ENCODE measurements at places on chromosomes 2 and 18. TPM values are rescaled to one million over a fixed set of nuclear protein-coding genes. Genes with fewer than 3 reads are reported as not detected.

ADCYAP1 gene
- not detected for polyA plus RNA-seq

SKOR2 gene
- not detected for polyA plus RNA-seq

PSTPIP2 gene
- polyA plus RNA-seq = 4.9 TPM

AP1S3 gene
- 0.69 TPM for polyA plus RNA-seq

TMEM182 gene
- 0.69 TPM for polyA plus RNA-seq

MLPH gene
- not detected for polyA plus RNA-seq

MBOAT2 gene
- polyA plus RNA-seq = 10.9 TPM

ADD2 gene
- polyA plus RNA-seq = 0.17 TPM

ATP5MC3 gene
- 412 TPM for polyA plus RNA-seq

ANKRD23 gene
- polyA plus RNA-seq = 1.7 TPM

KANSL1L gene
- 2.7 TPM for polyA plus RNA-seq

TSN gene
- 33.2 TPM for polyA plus RNA-seq

PDCD1 gene
- not detected for polyA plus RNA-seq

TEX44 gene
- not detected for polyA plus RNA-seq

FIGN gene
- 1.8 TPM for polyA plus RNA-seq

CACNB4 gene
- 0.23 TPM for polyA plus RNA-seq

RUFY4 gene
- polyA plus RNA-seq = not detected

SMYD1 gene
- polyA plus RNA-seq = not detected

GPR45 gene
- polyA plus RNA-seq = not detected

HEATR5B gene
- 16.1 TPM for polyA plus RNA-seq

FHOD3 gene
- polyA plus RNA-seq = 0.03 TPM

STARD6 gene
- not detected for polyA plus RNA-seq

SCTR gene
- polyA plus RNA-seq = not detected

All from endothelial cell of umbilical vein (primary cell).